ENCODE measurements at places on chromosomes 11 and 22.

- DNase-seq, result no peak
Measured at GRCh38 chr22:23542933-23543332, 37.2 kb downstream of the IGLL1 start.

DNA sequence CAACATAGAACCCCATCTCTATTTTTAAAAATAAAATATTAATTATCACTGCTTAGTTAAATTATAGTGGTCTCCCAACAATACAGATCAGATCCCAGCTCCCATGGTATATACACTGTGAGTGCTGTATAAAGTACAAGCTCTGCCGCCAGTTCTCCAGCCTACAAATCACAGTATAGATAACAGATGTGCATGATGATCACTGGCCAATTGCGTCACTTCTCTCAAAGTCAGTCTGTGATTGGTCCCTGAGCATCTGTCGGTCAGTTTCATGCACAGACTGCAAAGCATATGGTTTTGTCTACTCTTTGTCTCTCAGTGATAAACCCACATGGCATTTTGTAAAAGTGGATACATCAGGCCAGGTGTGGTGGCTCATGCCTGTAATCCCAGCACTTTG lies 15.7 kb downstream of the PPARA start:
- DNase-seq, result no peak

GRCh38 chr11:65419772-65420481 lies 2.7 kb upstream of the NEAT1 start:
- peak; percentile 87 for DNase-seq

- no peak for DNase-seq
Measured at GRCh38 chr11:121575250-121575962, 122.6 kb upstream of the SORL1-AS1 start.

- DNase-seq, result no peak
Measured at GRCh38 chr22:22201185-22201929, 43.2 kb upstream of the VPREB1 start.

DNA sequence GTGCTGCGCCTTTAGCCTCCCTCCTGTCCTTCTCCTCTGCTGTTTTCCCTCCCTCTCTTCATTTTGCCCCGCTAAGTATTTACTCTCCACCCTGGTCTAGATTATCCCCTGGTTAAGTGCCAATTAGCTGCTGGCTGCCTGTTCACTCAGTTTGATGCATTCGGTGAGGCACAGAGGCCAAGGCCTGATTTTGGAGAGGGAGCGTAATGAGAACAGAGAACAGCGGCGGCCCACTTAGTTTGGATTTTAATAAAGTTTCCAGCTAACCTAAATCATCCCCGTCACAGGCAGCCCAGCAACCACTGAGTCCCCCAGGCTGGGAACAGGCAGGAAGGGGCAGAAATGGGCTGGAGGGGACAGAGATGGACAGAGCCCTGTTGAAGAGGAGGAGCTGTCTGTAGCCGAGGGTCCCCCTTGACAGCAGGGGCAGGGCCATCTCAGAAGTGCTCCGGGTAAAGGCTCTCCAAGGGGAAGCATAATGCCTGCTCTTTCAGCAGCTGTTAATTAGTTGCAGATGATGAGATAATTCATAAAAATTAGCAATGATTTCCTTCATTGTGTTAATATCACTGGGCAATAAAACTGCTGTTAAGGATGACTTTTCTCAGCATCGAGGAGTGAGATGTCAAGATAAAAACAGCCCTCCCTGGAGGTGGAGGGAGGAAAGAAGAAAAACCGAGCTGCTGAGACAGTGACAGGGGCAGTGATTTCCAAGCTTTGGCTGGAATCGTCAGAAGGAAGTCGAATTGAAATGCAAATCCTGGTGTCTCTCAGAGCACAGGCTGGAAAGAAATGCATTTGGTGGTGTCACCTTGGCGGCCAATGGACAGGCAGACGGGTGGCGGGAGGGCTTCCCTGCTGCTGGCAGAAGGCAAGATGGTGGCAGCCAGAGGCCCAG lies 170.1 kb downstream of the GRIK4 start:
- no peak for DNase-seq

GRCh38 chr11:115644856-115645255 lies 140.6 kb upstream of the CADM1 start:
- no peak for DNase-seq

DNA sequence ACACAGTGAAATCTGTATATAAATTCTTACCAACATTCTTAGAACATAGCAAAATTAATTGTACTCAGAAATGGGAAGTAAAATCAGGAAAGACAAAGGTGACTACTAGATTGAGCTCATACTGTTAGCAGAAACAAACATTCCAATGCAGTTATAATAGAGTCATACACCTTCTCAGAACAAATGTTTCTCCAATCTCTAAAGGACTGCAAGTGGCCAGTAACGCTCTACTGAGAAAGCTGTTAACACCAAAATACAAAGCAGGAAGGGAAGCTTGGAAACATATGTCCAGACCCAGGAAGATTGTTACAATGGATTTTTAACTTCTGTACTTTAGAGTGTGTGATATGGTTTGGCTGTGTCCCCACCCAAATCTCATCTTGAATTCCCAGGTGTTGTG lies 341.5 kb downstream of the LARGE1 start:
- no peak for DNase-seq

DNA sequence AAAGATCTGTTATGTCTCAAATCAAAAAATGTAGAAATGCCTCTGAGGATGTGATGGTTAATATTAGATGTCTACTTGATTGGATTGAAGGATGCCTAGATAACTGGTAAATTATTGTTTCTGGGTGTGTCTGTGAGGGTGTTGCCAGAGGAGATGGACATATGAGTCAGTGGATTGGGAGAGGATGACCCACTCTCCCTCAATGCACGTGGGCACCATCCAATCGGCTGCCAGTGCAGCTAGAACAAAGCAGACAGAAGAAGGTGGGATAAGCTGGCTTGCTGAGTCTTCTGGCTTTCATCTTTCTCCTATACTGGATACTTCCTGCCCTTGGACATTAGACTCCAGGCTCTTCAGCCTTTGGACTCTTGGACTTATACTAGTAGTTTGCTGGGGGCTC lies 430.3 kb downstream of the SOX6 start:
- no peak for DNase-seq

DNA sequence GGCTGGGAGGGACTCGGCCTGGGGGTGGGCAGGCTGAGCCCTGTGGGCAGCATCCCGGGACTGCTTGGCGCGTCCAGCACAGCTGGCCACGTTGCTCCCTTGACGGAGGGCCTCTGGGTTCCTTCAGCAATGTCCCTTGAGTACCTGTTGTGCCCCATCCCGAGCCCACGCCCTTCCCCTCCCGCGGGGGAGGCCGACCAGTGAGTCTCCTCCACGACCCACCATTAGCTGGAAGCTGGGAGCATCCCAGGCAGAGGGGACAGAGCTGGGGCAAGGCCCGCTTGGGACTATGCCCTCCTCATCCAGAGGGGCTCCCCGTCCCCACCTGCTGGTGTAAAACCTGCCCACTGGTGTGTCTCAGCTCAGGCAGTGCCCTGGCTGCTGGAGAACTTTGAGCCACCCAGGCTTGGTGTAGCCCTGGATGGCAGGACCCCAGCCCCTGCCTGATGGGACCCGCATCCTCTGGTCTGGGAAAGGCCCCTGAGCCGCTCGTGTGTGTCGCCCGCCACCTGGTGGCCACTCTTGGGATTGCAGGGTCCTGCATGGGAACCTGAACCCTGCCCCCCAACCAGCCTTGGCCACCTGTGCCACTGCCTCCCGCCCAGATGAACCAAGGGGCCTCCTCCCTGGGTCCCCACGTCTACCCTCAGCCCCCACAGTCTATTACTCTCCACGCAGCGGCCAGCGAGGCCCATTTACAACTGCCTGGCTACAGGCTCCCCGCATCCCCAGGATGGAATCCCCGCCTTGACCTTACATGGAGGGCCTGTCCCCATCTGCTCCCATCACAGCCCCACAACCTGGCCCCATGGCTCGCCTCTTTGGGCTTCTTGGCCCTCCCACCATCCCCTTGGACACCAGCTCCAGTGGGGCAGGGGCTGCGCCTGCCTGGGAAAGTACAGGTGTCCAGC lies 16.6 kb upstream of the ARHGAP8 start:
- DNase-seq, result peak; percentile 78

GRCh38 chr11:19511413-19512183 lies 201.0 kb upstream of the NAV2 start:
- no peak for DNase-seq

- no peak for DNase-seq
Measured at GRCh38 chr22:49869845-49870712, 16.4 kb downstream of the ZBED4 start.

All from hepatic stellate cell (primary cell).